Airway epithelial cell (primary cell): ENCODE measurements at places on chromosomes 12 and 14. TPM values are rescaled to one million over a fixed set of nuclear protein-coding genes. Genes with fewer than 3 reads are reported as not detected.

AICDA gene
- total RNA-seq = not detected in 2 replicates

MIP gene
- total RNA-seq = not detected in 2 replicates

CFAP54 gene
- total RNA-seq = 0.05 and 0.63 TPM in 2 replicates

AMDHD1 gene
- 0.07 TPM in 1 of 2 replicates, not detected in the other for total RNA-seq

PYGL gene
- total RNA-seq = 115 and 149 TPM in 2 replicates

LUM gene
- 0.60 and 2.8 TPM in 2 replicates for total RNA-seq

CLEC9A gene
- total RNA-seq = not detected in 2 replicates

TMEM63C gene
- total RNA-seq = 22.3 and 28.5 TPM in 2 replicates

CDKN1B gene
- total RNA-seq = 17.1 and 18.1 TPM in 2 replicates

GZMB gene
- not detected in 2 replicates for total RNA-seq

B4GALNT3 gene
- 10.3 and 11.6 TPM in 2 replicates for total RNA-seq

ITPK1 gene
- total RNA-seq = 45.3 and 50.6 TPM in 2 replicates

HHIPL1 gene
- total RNA-seq = 0.37 and 0.42 TPM in 2 replicates

LAG3 gene
- 0.14 TPM in 1 of 2 replicates, not detected in the other for total RNA-seq
